ENCODE measurements at places on chromosomes 16 and 17.

- no peak for DNase-seq
Observed at GRCh38 chr17:74530831-74531150, 484 bp downstream of the CD300LB start.

GRCh38 chr16:17768257-17768656 lies 297.5 kb upstream of the XYLT1 start:
- no peak for DNase-seq

DNA sequence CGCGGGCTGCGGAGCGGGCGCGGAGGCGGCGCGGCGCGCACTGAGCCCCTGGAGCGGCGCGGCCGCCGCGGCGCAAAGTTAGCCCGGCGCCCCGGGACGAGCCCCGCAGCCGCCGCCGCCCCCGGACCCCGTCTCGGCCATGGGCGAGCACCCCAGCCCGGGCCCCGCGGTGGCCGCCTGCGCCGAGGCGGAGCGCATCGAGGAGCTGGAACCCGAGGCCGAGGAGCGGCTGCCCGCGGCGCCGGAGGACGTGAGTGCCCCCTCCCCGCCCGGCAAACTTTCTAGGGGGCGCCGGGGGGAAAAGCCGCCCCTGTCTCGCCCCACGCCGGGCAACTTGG lies 388 bp downstream of the RHBDL3 start:
- DNase-seq: no peak

- DNase-seq: no peak
Observed at GRCh38 chr17:71501711-71502110, 619.1 kb upstream of the SOX9 start.

GRCh38 chr16:12024429-12024828 lies 47.9 kb downstream of the SNX29 start:
- no peak for DNase-seq

GRCh38 chr17:43813386-43813785 lies 19.6 kb downstream of the MPP3 start:
- no peak for DNase-seq

DNA sequence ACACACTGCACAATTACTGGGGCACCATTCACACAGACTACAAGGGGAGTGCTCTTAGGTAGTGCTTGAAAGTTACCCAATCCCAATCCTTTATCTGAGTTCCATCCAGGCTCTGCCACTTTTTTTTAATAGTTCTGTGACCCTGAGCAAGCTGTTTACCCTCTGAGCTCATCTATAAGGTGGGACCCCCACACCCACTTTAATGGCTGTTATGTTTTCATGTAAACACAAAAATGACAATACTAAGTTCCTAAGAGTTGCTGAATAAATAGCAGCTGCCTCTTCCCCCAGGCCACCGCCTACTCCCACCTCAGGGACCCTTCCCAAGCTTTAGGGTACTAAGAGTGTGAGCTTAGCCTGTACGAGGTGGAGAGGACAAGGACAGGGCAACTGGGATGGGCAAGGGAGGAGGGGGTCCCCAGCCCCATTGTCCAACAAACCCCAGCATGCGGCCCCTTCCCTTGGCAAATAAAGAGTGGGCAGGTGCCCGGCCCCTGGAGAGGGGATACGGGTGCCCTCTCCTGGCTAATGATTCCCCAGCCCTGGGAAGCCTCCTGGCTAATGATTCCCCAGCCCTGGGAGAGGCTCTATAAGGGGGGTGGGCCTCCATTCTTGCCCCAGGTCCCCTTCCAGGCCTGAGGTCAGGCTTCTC lies 14.6 kb downstream of the SLC13A2 start:
- no peak for DNase-seq

DNA sequence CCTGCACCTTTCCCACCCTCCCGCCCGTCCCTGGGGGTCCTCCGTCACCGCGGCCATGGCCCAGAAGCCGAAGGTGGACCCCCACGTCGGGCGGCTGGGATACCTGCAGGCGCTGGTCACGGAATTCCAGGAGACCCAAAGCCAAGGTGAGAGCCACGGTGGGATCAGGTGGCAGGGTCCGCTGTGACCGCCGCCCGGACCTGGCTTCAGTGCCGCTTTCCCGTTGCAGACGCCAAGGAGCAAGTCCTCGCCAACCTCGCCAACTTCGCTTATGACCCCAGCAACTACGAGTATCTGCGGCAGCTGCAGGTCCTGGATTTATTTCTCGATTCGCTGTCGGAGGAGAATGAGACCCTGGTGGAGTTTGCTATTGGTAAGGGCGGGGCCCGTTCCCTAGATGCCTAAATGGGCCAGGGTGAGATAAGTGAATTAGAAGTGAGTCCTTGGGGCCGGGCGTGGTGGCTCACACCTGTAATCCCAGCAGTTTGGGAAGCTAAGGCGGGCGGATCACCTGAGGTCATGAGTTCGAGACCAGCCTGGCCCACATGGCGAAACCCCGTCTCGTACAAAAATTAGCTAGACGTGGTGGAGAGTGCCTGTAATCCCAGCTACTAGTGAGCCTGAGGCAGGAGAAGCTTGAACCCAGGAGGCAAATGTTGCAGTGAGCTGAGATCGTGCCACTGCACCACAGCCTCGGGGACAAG lies 617 bp downstream of the ARMC7 start:
- peak; percentile 27 for DNase-seq

DNA sequence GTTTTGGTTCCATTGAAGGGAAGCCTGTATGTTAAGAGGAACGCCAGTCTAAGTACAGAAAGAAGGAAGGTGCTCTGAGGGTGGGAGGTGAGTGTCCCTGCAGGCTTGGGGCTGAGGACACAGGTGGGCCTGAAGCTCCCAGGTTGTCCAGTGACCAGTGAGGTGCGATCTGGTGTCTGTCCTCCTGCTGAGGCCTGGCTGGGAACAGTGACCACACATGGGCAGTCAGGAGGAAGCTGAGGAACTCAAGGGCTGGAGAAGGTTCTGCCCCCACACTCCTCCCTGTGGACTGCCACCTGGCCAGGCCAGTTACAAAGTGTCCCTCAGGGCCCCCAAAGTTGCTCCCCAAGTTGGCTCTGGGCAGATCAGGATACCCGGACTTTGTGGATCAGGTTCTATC lies 102.1 kb downstream of the N4BP1 start:
- no peak for DNase-seq

DNA sequence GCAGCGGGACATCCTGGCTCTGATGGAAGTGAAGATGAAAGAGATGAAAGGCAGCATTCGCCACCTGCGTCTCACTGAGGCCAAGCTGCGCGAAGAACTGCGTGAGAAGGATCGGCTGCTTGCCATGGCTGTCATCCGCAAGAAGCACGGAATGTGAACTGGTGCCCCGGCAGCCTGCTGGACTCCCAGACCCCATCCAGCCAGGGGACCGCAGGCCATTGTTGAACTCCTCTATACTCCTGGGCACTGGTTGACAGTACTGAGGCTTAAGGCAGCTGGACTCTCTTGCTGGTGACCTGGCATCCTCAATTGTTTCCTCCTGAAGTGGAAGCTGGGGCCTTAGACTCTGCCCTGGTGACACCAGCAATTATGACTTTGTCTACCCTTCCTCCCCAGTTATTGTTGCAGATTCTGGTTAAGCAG lies 1.2 kb downstream of the THAP11 start:
- DNase-seq: no peak

- DNase-seq: no peak
Observed at GRCh38 chr16:23896832-23897821, 61.3 kb downstream of the PRKCB start.

DNA sequence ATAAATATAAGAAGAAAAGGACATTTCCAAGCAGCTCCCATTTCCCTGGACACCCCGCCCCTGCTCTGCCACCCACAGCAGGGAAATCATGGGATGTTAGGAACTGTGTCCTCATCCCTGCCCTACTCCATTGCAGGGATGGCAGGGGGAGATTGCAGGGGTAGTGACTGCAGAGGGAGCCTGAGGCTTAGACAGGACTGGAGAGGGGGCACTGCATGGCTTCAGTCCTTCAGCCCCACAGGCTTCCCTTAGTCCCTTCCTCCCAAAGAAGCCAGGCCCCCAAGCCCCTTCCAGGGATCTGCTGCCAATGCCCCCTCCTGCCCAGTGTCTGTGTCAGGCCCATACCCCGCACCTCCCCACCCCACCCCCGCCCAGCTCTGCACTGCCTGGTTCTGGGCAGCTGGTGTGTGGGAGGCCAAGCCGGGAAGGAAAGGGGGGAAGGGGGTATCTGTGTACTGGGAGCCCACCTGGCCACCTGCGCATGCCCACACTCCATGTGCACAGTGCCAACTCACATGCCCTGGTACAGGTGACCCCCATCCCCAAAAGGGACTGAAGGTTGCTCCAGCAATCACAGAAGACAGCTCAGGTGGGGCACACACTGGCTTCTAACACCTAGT lies 3.3 kb downstream of the RUNDC3A start:
- no peak for DNase-seq

- DNase-seq: no peak
Observed at GRCh38 chr17:17922070-17922614, 50.1 kb downstream of the TOM1L2 start.

DNA sequence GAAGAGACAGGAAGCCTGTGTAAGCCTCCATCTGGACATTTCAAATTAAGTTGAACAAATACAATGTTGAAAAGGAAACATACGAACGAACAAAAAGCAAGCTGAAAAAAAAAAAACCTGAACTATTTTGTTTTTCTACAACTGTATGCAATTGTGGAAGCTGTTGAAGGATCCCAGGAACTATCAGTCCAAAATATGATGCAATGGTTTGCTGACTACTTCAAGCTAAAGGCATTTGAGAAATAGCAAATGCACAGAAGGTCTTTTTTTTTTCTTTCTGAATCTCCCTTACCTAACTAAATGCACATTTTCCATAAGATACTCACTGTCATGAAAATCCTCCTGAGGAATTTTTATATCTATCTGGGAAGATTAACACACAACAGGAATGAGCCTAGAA lies 40.2 kb downstream of the MAF start:
- DNase-seq: no peak

- DNase-seq: peak; percentile 42
Observed at GRCh38 chr17:4900231-4901107, 1.1 kb downstream of the C17orf107 start.

- no peak for DNase-seq
Observed at GRCh38 chr16:17949141-17949981, 387.2 kb downstream of the NPIPA8 start.

DNA sequence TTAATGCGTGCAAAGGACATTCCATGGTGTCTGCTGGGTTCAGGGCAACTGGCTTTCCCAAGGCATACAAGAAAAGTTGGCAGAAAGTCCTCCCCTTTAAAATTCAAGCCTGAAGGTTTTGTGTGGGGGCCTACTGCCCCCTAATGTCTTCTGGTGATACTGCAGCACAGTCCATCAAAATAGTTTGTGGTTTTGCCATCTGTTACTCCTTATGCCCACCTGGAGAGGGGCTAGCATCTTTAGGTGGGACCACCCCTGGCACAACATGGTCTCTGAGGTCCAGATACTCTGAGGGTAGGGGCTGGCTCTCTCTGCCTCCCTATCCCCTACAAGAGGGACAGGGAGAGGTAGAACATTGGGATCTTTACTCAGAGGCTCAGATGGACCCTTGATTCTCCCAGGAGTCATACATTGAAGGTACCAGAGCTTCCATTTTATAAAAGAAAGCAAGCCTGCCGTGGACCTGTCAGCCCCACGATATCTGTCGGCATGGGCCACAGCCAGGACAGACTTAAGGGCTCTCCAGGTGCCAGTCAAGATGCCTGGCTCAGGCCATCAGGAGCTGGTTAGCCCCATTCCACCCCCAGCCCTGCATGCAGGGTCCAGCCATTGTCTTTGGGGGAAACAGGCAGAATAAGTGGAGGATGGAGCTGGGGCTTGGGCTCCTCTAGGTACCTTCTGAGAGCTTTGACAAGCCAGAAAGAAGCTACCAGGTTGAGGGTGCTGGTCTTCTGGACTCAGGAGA lies 6.3 kb downstream of the ESRP2 start:
- no peak for DNase-seq

- DNase-seq: no peak
Observed at GRCh38 chr16:15983898-15984297, 34.5 kb downstream of the ABCC1 start.

DNA sequence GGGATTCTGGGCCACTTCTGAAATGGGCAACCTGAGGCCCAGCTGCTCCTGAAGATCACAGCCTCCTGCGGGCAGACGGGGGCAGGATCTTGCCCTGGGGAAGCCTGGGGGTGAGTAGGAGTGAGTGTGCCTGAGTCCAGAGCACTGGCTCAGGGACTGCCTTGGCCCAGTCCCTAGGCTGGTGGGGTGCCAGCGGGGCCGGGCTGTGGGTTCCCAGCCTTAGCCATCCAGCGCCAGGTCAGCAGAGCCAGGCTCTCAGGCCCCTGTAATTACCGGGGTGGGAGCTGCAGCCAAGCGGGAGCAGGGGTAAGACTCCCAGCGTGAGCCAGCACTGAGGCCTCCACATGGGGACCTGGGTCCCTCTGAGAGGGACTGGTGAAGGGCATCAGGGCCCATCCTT lies 8.2 kb downstream of the SPNS2 start:
- no peak for DNase-seq

- peak; percentile 87 for DNase-seq
Observed at GRCh38 chr17:38735161-38735997, 5.2 kb downstream of the CISD3 start.

GRCh38 chr16:74052016-74052415 lies 244.6 kb upstream of the PSMD7 start:
- DNase-seq: no peak

DNA sequence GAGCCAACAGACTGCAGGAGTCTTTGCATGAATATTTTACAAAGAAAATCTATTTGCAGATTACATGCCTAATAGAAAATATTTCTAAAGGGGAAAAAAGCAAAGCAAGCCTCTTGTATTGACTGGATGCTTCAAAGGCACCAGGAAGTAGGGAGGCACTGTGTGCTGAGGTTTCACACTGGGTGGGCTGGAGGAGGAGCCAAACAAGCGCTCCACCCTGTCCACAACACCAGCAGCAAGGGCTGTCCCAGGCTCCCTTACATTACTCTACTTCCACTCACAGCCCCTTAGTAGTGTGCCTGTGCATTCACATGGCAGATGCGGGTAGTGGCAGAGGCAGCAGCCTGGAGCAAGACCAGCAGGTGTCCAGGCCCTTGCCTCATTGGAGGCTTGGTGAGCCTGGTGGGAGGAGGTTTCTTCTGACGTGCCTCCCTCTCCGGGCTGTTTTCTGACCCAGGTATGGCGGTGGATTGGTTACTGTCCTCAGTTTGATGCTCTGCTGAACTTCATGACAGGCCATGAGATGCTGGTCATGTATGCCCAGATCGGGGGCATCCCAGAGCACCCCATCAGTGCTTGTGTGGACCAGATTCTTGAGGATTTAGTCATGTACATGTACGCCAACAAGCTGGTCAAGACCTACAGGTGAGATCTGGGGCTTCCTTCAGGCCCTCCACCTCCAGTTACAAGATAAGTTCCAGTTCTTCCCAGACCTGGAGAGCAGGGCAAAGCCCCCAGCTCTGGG lies 7.0 kb upstream of the CCNF start:
- no peak for DNase-seq

- DNase-seq: no peak
Observed at GRCh38 chr16:50468749-50469078, 79.5 kb upstream of the NKD1 start.

DNA sequence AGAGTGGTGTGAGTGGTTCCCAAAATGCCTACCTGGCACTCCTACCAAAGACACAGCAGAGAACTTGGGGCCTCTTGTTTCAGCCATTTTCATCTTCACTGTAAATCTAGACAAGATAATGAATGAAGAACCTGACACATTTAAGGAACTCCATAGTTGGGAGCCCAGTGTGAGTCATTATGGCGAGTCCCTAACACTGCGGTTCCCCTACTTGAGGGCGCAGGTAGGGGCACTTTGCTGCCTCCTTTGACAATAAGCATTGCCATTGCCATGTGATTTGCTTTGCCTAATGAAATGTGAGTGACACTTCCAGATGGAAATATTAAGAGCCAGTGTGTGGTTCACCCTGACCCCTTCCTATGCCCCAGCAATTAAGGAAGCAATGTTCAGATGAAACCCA lies 517.6 kb downstream of the MAF start:
- DNase-seq: no peak
